ENCODE measurements at places on chromosomes 2 and 18.

GRCh38 chr2:240565333-240566202 is 2.7 kb upstream of the RNPEPL1 start:
- peak; percentile 73 for DNase-seq

DNA sequence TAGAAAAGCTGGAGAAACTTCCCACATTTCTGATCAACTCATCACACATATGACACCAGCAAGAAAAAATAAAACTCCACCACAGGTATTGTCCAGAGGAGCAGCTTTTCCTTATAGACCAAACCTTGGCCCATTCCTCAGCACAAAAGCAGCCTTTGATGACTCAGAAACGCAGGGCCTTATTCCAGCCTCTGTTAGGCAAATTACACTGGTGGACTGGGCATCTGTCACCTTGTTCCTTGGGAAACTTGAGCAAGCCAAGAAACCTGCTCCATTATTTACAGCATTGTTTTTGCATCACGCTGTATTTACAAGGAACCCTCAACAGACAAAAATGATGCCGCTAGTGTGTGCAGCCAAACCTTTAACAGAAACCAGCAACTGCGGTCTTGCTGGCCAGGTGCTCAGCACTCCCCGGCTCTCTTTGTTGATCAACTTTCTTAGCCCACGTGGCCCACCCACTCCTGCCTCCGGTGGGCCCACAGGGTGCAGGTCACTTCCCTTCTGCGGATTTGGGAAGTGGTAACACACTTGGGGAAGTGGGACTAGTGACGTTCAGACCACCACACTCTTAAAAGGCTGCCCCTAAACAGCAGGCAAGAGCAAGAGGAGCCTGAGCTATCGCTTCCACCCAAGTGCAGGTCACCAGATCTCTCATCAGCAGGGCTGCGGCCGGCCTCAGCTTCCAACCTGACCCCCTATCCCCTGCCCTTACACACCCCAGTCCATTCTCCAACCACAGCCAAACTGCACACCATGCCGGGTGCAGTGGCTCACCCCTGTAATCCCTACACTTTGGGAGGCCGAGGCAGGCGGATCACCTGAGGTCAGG is 1.5 kb downstream of the AP1S3 start:
- no peak for DNase-seq

DNA sequence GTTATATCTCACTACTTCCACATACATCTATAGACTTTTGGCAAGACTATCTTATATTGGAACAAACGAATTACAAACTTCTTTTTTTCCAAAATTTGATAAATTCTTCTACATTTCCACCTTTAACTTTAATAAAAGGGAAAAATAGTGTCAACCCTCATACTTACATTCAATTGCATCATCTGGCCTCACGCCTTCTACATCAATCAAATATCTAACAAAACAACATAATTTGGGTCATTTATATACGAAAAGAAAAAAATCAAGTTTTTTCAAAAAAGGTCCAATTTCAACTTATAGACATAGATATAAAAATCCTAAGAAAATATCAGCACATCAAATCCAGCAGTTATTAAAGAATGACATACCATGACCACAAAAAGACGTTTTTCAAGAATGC is 12.9 kb downstream of the DUSP11 start:
- DNase-seq = no peak

DNA sequence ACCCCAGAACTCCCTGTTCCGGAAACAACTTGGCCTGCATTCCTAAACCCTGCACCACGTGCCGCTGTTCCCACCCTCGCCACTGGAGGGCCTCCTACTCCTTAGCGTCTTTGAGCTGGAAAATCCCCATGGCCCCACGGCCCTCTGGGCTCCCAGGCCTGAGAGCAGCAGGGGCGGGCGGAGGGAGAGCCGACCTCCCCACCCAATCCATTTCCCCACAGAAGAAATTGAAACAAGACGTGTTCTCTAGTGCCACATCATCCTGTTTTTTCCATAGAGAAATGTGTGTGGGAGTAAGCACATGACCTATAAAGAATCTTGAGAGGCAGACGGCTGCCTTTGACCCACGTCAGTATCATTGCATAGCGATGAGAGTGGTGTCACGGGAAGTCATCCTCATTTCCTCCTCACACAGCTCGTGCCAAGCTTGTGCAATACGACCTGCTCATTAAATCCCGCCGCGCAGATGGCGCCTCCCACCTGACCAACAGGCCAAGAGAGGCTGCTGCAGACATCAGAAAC is 79.2 kb downstream of the LAMA1 start:
- DNase-seq = no peak

DNA sequence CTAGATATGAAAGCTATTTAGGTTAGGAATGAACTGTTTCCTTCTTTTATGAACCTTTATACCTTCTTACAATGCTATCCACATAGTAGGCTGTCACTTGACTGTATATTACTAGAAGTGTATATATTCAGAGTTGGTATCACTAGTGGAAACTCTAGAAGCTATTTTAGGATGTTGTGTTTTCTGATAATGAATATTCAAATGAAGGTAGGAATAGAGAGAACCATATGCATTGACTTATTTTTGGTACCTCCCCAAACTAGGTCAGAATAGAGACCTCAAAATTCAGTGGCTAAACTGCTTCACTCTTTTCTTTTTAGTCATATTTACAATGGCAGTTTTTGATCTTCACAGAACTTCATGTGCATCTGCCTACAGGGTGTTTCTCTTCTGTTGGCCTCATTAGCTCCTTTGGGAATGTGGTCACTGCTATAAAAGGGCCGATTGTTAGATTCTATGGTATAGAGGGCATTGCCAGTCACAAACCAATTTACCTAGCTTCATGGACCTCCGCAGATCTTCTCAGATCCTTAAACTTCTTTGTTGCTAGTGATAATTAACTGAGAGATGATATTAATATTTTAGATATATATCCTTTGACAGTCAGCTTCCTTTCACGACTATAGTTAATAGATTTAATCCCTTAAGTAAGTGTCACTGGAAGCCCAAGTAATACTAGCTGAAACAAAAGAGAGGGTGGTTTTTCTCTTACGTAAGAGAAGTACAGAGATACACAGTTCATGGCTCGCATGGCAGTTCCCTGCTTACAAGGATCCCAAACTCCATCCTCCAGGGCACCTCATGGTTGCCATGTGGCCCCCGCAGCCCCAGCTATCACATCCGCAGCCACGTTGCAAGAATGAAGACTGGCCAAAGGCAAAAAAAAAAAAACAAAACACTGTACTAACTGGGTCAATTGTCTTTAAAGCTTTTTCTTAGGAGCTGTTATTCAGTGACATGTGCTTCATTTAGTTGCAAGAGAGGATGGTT is 61.0 kb downstream of the TSPYL6 start:
- DNase-seq = no peak

- DNase-seq = no peak
These were observed 28.7 kb downstream of the MSH6 start for GRCh38 chr2:47811668-47812067.

DNA sequence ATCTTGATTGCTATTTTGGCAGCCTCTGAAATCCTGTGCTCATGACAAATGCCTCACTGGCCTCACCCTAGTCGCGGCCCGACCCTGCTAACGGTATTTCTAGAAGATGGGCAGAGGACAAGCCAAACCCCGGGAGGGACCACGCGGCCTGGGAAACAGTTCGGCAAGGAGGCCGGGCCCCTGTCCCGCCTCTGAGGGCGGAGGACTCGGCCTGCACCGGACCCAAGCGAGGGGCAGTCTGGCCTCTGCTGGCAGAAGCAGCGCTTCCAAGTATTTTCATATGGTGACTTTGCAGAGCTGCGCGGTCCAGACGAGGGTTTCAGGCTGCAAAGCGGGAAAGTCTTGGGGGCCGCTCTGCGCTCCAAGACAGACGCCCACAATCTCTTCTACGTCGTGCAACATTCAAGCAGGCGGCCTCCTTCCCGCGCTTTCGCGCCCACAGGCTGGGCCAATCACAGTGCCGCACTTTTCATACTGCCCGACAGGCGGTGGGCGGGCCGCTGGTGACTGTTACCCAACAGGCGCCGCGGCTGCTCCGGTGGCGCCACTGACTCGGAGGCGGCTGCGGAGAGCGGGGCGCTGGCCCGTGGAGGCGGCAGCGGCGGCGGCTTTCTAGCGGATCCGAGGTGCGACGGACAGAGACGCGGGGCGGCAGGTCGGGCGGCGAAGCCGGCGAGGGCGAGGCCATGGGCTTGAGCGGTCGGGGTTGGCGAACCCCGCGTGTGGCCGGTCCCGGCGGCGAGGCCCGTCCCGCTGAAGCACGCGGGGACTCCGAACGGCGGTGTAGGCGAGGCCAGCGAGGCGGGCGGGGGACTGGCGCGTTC is at the start of gene RBM44:
TSS of gene RBM44 (plus strand) at position 544 of the 824 bp plus-strand sequence. CDS start 14,831 bp downstream, outside the sequence.
- DNase-seq = no peak

DNA sequence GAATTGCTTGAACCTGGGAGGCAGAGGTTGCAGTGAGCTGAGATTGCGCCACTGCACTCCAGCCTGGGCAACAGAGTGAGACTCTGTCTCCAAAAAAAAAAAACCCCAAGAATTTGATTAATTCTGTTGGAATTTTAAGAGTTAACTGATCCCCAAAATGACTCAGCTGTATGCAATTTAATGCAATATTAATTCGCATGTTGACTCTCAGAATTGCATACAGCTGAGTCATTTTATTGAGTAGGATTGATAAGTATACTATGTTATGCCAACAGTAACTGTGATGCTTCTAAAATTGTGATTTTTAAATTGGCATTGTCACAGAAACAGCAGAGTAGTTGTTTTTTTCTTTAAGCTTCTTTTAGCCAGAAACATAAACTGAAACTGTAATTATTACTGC is 19.6 kb downstream of the MSH2 start:
- DNase-seq = no peak

DNA sequence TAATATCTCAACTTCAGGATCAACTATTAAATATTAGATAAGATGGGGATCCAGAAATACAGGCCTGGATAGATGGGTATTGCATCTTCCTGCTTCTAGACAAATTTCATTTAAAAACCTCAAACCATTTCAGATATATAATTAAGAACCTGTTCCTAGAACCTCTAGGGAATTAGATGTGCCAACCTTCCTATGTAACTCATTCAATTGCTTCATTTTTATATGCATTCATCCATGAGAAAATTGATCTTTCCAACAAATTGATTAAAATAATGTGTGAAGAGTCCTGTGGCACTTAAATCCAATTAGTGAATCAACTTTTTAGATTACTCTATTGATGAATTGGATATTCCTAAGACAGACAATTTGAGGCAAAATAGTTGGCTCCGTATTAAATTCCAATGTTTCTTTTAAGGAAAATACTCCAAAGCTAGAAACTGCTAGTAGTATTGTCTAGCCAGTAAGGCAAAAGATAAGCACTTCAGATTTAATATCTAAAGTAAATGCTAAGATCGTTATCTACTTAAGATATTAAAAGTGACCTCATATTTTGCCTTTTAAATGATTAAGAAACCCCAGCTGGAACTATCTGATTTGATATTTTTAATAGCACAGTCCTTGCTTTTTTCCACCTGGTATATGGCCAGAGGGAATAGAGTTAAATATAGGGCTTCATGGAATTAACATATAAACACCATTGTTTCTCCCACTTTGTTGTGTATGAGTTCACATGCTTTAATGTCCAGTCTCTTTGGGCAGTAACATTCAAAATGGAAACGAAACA is 35.8 kb downstream of the DARS1 start:
- DNase-seq = no peak

Measured in stimulated activated CD8-positive, alpha-beta memory T cell treated with anti-CD3 and anti-CD28 coated beads, Interleukin-4, amount 100 ng/mL, for 4 hours (primary cell).